Stimulated activated CD4-positive, alpha-beta T cell treated with anti-CD3 and anti-CD28 coated beads, Interleukin-1b, Interleukin-23, amount 100 ng/mL, for 1 hour (primary cell): ENCODE measurements at places on chromosomes 11 and 22.

DNA sequence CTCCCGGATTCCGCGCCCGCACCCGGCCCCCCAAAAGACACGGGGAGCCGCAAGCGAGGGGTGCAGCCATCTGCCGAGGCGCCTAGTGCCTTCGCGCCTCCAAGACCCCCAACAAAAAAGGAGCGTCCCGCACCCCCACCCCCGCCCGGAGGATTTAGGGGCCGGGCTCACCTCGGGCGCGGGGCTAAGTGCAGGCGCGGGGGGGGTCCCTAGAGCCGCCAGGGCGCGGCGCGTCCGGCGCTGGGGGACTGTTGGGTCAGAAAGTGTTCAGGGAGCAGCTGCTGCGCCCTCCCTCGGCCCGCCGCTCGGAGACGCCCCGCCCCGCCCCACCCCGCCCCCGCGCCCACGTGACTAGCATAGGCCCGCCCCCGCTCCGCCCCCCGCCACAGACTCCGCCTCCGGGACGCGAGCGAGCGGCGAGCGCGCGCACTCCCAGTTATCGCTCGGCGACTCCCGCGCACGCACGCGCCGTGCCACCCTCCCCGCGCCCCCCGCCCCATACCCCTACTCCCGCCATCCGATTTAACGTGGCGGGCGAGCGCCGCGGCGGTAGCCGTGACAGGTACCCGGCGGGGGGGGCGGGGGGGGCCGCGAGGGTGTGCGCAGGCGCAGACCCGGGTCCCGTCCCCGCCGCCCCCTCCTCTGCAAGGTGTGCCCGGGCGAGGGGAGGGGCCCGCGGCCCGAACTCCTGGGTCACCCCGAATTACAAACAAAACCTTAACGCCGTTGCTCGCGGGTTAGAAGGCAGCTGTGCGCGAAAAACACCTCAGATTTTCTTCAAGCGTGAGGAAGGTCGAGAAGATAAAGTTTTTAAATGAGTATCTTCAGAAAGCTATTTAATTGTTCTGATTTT, 56.2 kb downstream of the KCNJ4 start:
- DNase-seq, result peak; percentile 75

DNA sequence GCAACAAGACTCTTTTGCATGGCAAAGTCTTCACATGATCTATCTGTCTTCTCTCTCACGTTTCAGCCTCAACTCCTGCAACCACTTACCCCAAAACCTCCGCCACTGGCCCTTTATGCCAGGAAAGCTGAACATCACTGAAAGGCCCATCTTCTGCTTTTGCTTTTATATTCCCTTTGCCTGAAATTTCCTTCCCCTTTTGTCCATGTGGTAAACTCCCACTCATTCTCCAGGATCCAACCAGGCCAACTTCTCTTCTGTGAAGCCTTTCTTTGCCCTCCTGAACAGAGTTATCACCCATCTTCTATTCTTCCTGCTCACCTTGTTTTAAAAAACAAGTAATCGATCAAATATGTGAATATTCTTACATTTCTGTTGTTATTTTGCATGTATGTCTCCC, 117.8 kb downstream of the WNT11 start:
- no peak for DNase-seq

DNA sequence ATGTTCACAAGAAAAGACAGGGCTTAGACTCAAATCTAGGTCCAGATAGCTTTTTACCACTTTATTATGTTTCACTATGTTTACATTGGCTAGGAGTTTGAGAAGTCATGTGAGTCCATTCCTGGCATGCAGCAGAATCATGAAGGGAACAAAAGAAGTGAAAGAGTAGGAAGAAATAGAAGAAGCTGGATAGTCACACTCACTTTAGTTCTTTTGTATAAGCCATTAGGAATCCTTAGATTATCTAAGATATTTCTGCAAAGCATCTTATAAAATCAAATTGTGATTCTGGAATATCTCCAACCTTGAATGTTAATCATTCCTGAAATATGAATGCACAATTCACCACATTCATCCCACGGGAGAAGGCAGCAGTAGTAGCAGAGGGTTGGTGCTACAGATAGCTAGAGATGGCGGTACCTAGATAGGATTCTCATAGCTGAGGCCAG, 31.9 kb downstream of the MAML2 start:
- no peak for DNase-seq

GRCh38 chr11:59112494-59112893, 5.5 kb downstream of the FAM111B start:
- no peak for DNase-seq

DNA sequence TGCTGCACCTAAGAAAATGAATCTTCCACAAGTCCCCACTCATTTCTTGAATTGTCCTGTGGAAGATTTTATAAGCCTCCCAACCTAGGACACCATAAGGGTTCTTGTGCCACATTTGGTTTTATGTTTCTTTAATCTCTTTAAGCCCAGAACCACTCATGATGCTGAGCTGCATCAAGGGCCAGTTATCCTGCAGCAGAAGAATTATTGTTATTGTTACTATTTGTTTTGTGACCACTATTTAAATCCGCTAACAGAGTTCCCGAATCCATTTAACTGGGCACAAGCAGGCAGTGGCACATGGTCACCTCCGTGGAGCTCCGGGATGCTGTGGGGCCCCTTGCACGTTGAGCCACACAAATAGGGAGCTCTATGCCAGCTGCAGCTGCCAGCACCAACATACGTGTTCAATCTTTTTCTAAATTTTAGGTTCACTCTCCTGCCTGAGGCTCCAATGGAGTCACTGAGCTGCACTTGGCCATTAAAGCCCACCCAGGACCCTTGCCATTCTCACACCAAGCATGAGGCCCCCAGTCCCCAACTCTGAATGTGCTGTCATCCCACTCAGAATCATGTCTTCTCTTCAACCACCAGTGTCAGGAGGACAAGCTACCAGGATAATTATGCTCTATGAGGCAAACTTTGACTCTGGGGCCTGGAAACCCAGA, 60.6 kb downstream of the DGCR2 start:
- no peak for DNase-seq

DNA sequence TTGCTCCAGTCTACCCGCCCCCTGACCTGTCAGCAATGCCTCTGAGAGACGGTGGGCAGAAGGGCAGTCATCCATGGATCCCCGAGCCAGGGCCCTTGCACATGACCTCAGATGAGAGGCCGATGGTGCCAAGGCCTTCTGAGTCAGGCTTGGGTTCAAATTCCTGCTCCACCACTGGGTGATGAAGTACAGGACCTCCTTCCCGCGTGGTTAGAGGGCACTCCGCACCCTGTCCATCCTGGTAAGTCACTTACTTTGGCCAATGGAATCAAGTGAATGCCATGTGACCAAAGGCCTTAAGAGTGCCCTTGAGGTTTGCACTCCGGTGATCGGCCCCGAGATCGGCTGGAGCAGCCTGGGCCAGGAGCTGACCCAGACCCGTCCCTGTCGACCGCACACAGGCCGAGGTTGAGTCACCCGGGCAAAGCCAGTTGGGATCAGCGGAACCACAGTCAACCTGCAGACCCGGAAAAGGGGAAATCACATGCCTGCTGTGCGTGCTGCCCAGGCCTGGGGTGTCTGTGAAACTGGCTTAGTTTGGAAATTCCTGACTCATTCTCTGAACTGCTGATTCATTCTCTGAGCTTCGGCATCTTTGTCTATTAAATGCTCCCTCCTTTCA, 48.9 kb downstream of the RTL6 start:
- no peak for DNase-seq

- DNase-seq, result no peak
Observed at GRCh38 chr11:17760102-17761029, 25.8 kb downstream of the KCNC1 start.

DNA sequence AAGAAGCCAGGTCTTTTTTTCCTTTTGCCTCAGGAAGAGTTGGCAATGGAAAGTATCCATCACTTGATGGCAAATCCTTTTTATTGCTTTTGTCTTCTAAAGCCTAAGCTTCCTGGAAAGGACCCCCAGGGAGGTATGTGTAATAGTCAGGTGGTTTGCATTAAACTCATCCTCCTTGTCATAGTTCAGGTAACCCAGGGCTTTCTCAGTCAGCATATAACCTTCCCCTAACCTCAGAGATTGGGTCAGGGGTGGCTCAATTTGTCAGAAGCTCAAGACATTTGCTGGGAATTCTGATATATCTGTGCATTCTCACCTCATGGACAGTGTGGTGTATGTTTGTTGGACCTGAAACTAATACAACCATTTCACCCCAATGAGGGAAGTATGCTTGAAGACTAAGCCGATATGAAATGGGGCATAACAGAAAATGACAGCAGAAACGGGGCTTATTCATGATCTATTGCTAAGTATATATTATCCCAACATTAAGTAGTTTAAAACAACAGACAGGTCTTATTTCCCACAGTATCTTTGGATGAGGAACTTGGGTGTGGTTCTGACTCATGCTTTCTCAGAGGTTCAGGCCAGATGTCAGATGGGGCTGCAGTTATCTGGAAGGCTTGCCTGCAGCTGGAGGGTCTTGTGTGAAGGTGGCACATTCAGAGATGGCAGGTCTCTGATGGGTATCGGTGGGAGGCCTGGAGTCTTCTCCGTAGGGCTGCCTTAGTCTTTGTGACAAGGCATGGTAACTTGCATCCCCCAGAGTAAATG, 135.8 kb upstream of the SPON1 start:
- no peak for DNase-seq

- DNase-seq, result no peak
Observed at GRCh38 chr11:46270684-46271083, 6.8 kb upstream of the CREB3L1 start.

GRCh38 chr11:26507229-26507628, 64.8 kb downstream of the MUC15 start:
- DNase-seq, result no peak

DNA sequence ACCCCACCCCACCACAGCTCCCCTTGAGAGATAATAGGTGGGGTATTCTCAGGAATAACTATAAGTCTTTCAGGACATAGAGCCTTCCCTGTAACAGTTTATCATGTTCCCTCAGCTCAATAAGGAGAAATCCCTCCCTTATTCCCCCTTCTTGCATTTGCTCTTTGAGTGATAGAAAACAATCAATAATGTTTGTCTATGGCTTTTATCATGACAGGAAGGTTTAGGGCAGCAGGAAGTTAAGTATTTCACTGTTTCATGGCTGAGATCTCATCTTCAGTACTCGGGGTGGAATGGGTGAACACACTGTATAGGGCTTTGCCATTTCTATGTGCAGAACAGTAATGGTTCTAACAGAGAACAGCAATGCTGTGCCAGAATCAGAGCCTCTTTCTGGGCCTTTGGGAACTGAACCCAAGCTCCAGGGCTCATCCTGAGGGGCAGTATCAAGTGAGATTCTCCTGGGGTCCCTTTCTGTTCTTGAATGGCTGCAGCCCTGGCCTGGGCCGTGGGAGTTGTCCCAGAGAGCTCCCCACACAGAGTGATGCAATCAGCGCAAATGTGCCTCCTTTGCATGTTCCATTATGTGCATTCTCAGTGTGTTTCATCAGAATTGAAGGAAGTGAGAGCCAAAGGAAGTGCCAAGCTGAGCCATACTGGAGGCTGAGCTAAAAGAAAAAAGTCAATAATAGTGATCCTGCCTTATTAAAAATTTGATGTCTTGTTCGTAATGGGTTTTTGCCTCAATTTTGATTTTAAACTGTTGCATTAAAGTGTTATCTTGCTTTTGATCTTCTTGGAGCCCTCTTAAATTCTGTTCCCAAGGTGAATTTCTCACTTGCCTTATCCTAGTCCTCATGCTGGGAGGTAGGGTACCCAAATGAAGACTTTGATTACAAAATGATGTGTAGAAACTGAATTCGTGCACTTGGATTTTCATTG, 2.9 kb upstream of the CYP2R1 start:
- DNase-seq, result no peak

DNA sequence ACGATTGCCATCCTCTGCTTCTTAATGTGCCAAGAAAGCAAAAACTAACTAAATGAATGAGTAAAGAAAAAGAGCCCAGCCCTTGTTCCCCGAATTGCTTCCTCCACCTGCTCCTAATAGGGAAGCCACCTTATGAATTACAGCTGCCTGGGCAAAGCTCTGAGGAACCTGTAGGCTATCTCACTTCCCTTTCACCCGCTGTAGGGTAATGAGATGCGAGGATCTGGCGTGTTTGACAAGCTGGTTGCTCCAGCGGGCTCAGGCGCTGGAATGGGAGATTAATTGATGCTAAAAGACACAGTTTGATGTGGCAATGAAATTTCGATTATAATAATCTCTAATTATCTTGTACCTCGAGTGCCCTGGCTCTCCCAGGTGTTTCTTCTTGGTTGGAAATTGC, 256.4 kb downstream of the NTM start:
- DNase-seq, result no peak

GRCh38 chr22:38947321-38948140, 9.9 kb upstream of the APOBEC3A start:
- DNase-seq, result no peak

DNA sequence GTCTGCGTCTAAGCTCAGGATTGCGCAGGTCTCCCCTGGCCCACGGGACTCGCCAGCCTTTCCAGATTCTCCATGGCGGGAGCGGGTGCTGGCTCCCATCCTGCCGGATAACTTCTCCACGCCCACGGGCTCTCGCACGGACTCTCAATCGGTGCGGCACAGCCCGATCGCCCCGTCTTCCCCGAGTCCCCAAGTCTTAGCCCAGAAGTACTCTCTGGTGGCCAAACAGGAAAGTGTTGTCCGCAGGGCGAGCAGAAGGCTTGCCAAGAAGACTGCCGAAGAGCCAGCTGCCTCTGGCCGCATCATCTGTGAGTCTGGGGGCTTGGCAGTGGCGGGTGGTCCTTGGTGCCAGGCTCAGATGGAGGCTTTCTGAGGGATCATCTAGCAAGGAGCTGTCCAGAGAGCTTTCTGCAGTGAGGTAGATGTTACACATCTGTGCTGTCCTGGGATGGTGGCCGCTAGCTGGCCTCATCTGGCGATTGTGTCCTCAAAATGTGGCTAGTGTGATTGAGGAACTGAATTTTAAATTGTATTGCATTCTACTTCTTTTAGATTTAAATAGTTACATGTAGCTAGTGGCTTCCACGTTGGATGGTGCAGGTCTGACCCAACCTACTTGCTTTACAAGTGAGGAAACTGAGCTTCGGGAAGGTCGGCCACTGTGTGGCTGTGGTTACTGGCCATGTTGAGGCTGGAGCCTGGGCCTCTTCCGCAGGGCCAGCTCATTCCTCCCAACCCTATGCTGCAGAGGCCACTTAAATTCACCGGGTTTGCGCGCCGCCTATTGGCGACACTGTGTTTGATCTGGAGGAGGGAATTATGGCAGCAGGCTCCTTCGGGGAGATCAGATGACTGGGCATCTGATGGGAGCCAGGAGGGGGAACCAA, 6.7 kb downstream of the INCENP start:
- no peak for DNase-seq

GRCh38 chr11:17972987-17973386, 39.9 kb downstream of the SERGEF start:
- no peak for DNase-seq

- no peak for DNase-seq
Observed at GRCh38 chr11:61577383-61578118, 3.3 kb downstream of the SYT7 start.
